ENCODE measurements at places on chromosomes 13 and 19. TPM values are rescaled to one million over a fixed set of nuclear protein-coding genes. Genes with fewer than 3 reads are reported as not detected.

DNA sequence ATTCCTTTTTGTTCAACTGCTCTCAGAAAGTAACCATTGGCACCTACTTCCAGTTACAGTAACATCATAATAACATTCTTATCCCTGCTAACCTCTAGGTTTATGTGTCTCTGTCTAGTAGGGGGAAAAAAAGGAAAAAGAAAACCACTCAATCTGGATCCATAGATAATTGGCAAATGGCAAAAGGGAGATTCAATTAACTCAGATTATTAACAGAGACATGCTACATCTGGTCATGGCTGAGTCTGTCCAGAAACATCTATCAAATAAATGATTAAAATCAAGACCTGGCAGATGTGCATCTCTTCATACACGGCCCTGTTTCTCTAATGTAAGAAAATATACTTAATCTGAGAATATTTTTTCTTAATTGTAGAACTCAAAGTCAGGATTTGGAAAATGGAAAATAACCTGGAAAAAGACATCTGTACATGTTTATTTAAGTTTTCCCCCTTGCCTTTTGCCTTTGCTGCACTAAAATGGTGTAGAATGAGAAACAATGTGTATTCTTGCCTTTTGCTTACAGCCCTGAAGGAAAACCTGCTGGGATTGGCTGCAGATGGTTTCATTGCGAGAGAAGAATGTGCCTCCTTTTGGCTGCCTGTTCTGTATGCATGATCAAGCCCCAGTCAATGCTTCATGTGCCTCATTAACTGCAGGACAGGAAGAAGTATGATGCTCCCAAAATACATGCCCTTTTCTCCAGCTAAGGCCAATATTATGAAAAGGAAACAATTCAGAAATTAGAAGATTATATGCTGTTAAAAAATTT lies 921.6 kb upstream of the PCDH20 start:
- no peaks in the 10 kb centered on the region for H3K4me1 ChIP-seq
- H3K36me3 ChIP-seq = no peaks in the 10 kb centered on the region
- no peaks in the 10 kb centered on the region for H3K27me3 ChIP-seq

DNA sequence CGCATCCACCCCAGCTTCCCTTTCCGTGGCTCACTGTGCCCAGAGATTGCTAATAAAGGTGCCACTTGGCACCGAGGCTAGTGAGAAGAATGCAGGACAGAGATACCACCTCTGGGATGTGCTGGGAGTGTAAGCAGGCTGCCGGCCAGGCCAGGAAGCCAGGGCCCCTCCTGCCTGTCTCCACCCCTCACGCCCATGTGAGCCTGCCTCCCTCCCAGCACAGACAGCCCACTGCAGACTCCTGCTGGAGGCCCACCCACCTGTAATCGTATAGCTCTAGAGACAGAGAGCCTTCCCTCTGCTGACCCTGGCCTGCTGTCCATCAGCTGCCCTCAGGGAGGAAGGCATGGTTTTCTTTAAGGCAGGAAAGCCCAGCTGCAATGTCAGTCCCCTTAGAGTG lies 13.9 kb downstream of the VSTM2B start:
- no peak overlapping the region for H3K27ac ChIP-seq
- no peak for DNase-seq
- H3K4me1 ChIP-seq = no peaks in the 10 kb centered on the region
- no peak overlapping the region for H3K4me3 ChIP-seq
- H3K36me3 ChIP-seq = no peaks in the 10 kb centered on the region

- no peak overlapping the region for H3K4me3 ChIP-seq
- peaks cover 36% of the 10 kb centered on the region for H3K36me3 ChIP-seq
- H3K27me3 ChIP-seq = no peaks in the 10 kb centered on the region
- H3K27ac ChIP-seq = no peak overlapping the region
Measured at GRCh38 chr19:24073807-24074206, 13.2 kb upstream of the ZNF254 start.

GRCh38 chr13:50509167-50509566 lies 334.3 kb downstream of the DLEU7 start:
- no peak overlapping the region for H3K4me3 ChIP-seq
- H3K27me3 ChIP-seq = peaks cover 3% of the 10 kb centered on the region
- no peaks in the 10 kb centered on the region for H3K4me1 ChIP-seq
- no peaks in the 10 kb centered on the region for H3K36me3 ChIP-seq
- no peak for DNase-seq

DNA sequence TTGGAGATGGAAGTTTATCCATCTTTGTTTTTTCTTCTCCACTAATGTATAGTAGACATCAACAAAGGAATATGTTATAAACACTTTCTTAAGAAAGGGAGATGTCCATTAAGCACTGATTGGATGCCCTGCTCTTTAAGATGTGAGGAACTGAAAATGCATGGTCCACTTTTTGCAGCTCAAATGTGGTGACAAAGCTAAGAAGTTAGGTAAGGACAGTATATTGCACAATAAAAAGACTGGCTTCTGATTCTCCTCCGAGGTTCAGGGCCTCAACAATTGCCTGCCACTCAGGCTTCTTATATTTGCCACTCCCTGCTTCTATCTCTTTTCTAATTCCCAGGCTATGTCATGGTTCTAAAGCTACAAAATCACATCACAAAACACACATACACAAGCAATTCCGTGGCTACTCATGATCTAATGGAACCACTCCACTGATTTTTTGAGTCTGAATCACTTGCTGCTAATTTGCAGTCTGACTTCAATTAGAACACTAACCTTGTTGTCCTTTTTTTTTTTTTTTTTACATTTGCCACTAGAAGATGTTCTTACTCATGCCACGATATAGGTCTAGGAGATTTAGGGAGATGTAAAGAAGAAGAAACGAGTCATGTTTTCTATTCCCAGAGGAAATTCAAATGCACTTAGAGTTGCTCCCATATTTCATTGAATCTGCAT lies 29.6 kb upstream of the TNFSF11 start:
- peaks cover 2% of the 10 kb centered on the region for H3K27me3 ChIP-seq
- no peak overlapping the region for H3K27ac ChIP-seq
- no peaks in the 10 kb centered on the region for H3K36me3 ChIP-seq
- H3K4me1 ChIP-seq = peaks cover 6% of the 10 kb centered on the region
- no peak for DNase-seq

GRCh38 chr19:11201791-11202190 lies 4.4 kb upstream of the KANK2 start:
- no peak overlapping the region for H3K4me3 ChIP-seq
- peaks cover 11% of the 10 kb centered on the region for H3K27me3 ChIP-seq
- H3K36me3 ChIP-seq = no peaks in the 10 kb centered on the region

The SOX21 gene
- total RNA-seq = not detected

GRCh38 chr13:80211566-80211965 lies 129.4 kb downstream of the SPRY2 start:
- no peaks in the 10 kb centered on the region for H3K4me1 ChIP-seq
- H3K36me3 ChIP-seq = no peaks in the 10 kb centered on the region
- no peak for DNase-seq
- no peak overlapping the region for H3K4me3 ChIP-seq
- no peaks in the 10 kb centered on the region for H3K27me3 ChIP-seq
- no peak overlapping the region for H3K27ac ChIP-seq

GRCh38 chr13:100876044-100876403 lies 201.4 kb upstream of the TMTC4 start:
- H3K36me3 ChIP-seq = peaks cover 1% of the 10 kb centered on the region
- no peak for DNase-seq
- H3K27ac ChIP-seq = peak overlapping the region; percentile 41
- peak overlapping the region; percentile 41 for H3K4me3 ChIP-seq

The THOP1 gene
- 195 TPM for total RNA-seq

The NHLRC3 gene
- 20.4 TPM for total RNA-seq

DNA sequence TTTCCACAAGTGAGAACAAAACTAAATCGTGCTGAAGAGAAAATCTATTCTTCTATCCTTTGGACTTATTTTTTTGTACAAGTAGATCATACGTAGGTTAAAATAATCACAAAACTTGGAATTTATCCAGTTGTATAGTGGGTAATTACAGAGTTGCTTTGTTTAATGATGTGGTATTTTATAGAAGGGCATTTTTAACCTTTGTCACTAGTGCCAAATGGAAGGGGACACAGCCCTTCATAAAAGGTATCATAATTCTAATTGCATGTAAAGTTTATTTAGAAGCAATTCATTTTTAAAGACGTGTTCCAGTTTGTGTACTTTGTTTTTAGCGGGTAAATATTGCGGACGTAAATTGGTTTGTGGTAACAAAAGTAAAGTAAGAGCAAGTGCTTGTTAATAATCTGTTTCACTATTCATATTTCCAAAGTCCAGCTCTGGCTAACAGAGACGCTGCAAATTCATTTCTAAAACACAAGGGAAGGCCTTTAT lies 99.5 kb downstream of the ERCC5 start:
- no peak for DNase-seq
- no peaks in the 10 kb centered on the region for H3K36me3 ChIP-seq
- no peaks in the 10 kb centered on the region for H3K4me1 ChIP-seq
- H3K27me3 ChIP-seq = peaks cover 5% of the 10 kb centered on the region
- H3K4me3 ChIP-seq = no peak overlapping the region

All from activated T-helper 1 cell treated with anti-CD3 and anti-CD28 coated beads, Interleukin-12 subunit alpha, Interleukin-12 subunit beta, Interleukin-2, Interleukin-4 antibody, amounts not matched to agents 30 ng/mL and 10 ng/mL and 1 ng/mL, durations not matched to agents 14 hours and 24 hours and 36 hours (primary cell).